ENCODE measurements at places on chromosomes 16 and 17. TPM values are rescaled to one million over a fixed set of nuclear protein-coding genes. Genes with fewer than 3 reads are reported as not detected.

GRCh38 chr17:28706471-28707338 lies 5.0 kb downstream of the PROCA1 start:
- no peak for DNase-seq

Gene TBC1D3D
- not detected for total RNA-seq

DNA sequence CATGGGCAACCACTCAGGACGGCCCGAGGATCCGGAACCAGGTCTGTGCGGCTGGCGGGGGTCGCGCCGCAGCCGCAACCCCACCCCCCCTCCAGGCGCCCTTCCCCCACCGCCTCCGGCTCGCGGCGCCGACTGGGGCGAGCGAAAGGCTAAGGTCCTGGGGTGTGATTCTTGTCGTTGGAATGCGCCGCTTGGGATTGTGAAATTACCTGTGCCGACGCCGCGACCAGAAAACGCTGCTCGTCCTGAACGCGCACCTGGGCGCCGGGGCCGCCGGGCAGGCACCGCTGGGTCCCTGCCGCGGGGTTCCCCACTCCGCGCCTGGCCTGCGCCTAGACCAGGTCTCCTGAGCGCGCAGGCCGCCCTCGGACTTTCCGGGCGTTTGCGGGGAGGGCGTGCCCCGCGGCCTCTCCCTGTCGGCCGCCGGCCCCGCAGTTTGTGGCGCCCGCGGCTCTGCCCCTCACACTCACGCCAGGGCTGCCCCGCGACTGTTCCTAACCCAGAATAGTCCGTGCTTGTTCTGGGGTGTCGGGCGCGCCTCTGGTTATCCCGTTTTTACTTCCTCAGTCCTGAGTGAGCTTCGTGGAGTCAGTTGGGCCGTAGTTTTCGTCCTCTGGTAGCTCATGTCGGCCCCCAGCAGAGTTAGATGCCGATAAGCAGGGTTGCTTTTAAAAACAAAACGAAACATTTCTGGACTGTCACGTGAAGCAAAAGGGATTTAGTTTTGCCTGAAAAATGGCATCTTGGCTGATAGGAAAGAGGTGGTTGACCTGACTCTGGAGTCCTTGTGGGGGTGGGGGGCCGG lies 147.2 kb downstream of the SPECC1 start:
- DNase-seq = no peak

DNA sequence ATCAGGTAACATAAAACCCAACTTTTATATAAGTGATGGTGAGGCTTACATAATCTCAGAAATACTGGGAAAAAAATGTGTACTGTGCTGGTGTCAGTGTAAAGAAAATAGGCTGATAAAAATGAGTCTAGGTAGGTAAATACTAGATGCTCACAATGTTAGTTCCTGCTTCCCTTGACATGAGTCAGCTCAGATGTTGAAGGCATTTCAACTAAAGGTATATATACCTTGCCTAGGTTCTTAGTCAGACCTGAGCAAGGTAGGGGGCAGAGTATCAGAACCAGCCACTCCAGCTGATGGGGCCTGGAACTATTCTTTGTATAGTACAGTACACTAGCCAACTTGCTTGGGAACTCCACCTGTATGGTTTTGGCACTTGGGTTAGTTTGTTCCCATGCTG lies 51.0 kb upstream of the CA10 start:
- no peak for DNase-seq

GRCh38 chr17:70934231-70934630 lies 764.9 kb downstream of the KCNJ2 start:
- DNase-seq = no peak

DNA sequence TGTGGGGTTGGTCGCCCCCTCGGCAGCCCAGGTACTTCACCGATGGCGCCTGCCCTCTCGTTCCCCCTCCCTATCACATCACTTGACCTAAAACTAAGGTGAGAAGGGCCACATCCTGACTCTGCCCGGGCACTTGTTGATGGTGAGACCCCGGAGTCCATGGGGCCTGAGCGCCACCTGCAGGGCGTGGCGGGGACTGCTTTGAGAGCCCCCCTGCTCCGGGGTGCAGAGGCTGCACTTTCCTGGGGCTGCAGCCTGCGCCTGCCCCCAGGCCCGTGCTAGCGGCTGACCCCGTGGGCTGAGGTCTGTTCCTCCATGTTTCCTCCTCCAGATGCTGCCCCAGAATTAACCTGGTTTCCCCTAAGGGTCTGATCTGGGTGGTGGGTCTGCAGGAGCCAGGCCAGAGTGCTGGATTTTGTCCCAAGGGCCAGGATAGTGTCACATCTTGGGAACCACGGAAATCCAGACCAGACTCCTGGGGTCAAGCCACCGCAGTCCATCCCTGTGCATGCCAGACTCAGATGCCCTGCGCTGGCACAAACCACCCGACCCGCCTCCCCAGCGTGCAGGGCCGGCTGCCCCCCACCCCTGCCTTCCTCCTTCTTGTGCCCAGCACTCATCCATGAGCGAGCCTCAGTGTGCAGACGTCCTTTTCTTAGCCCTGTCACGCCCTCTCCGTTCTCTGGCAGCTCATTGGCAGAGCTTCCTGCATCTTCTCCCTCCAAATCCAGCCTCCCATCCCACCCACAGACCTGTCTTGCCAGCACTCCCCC lies 2.7 kb downstream of the NDUFAF8 start:
- DNase-seq = no peak

DNA sequence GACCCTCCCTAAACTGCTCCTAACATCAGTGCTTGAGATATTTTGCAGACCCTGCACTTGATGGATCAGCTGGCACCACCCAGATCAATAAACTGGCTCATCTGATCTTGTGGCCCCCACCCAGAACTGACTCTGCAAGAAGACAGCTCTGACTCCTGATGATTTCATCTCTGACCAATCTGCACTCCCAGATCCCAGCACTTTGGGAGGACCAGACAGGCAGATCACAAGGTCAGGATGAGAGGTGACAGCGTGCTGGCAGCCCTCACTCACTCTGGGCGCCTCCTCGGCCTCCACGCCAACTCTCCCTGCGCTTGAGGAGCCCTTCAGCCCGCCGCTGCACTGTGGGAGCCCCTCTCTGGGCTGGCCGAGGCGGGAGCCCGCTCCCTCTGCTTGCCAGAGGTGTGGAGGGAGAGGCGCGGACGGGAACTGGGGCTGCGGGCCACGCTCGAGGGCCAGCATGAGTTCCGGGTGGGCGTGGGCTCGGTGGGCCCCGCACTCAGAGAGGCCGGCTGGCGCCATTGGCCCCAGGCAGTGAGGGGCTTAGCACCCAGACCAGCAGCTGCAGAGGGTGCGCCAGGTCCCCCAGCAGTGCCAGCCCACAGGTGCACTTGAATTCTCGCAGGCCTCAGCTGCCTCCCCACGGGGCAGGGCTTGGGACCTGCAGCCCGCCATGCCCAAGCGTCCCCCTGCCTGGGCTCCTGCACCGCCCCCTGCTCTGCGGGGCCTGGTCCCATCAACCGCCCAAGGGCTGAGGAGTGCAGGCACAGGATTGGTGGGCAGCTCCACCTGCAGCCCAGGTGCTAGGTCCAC lies 2.4 kb upstream of the C16orf54 start:
- no peak for DNase-seq

Gene TK2
- 10.6 TPM for total RNA-seq

DNA sequence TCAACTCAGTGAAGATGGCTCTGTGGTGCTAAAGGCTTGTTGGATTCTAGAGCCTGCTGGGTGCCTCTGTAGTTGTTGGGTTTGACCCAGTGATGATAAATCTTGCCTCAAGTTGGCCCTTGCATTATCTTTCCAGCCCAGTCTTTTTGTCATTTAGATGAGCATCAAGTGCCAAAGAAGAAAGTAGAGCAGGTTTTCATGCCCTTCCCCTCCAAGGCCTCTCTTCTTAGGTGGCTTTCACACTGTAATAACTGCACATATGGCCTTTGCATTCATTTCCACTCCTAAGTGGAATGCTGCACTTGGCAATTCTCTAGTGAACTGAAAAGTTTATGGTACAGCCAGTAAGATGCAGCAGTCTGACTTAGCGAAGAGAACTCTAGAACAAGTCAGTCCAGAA lies 165.1 kb downstream of the PHKB start:
- no peak for DNase-seq

- DNase-seq = no peak
These were observed 67.5 kb upstream of the TMEM132E start for GRCh38 chr17:34511931-34512330.

DNA sequence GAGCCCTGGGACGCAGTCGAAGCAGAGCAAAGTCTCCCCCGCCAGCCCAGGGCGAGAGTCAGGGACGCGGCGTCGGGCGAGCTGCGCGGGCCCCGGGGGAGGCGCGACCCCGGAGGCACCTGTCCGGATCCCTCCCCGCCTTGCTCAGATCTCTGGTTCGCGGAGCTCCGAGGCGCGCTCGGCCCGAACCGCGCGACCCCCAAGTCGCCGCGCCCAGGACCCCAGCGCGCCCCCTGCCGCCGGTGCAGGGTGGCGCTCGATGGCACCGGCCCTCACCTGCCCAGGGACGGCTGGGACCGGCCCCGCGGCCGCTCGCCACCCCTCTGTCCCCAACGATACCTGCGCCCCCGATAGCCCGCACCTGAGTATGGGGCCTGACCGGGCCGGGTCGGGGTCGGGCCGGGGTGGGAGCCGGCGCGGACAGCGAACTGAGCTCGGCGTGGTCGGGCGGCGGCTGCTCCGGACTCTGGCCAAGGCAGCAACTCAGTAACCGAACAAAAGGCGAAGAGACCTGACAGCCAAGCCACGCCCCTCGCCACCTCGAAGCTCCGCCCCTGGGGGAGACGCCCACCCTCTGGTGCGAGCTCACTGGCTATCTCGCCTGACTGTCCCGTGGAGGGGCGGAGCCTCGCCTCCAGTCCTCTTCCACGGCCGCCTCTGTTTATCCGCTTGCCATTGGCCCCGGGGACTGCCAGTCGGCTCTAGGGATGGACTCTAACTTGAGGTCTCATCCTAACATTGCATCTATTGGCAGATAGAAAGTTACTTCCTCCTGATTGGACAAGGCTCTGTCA lies at the start of gene JUP:
Gene JUP (minus strand): TSS at position 485 of the 794 bp plus-strand sequence. CDS start 14,857 bp downstream, outside the sequence.
- peak; percentile 99 for DNase-seq

Gene PRSS33
- total RNA-seq = not detected

DNA sequence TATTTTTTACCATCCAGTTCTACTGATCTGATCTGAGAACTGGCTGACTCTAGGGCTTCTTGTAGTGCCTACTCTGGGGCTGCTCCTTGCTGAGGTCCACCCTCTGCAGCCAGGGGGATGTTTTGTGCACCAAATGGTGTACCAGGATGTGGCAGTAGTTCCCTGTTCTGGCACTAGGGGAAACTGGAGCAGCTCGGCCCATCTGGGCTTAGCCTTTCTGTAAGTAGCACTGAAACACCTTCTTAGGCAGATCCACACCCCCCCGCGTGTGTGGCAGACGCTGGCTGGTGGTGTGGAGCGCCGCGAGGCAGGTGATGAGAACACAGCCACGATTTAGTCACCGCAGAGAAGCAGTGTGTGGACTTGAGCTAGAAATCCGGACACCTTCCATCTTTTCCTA lies 17.0 kb downstream of the DUSP14 start:
- no peak for DNase-seq

Gene HAS3
- 0.23 TPM for total RNA-seq

DNA sequence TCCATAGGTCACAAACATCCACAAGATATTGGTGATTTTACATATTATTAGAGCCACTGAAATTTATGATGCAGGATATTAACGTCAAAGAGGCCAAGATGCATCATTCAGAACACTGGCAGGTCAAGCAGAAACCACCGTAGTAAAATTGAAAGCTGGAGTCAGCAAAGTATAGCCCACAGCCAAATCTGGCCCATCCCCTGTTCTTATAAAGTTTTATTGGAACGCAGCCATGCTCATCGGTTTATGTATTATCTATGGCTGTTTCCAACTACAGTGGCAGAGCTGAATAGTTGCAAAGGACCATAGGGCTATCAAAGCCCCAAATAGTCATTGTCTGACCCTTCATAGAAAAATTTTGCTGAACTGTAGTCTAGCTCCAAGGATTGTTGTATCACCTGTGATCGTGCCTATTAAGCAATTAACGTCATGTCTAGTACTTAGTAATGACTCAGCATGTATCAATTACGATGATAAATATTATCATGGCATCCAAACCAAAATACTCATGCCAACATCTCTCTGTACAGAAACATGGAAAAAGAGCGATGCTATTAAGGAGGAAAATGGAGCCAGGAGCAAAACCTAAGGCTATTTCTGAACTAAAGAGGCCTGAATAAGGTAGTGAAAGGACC lies 165.6 kb downstream of the IRX3 start:
- no peak for DNase-seq

GRCh38 chr17:48586355-48587258 lies 3.4 kb downstream of the HOXB3 start:
- no peak for DNase-seq

DNA sequence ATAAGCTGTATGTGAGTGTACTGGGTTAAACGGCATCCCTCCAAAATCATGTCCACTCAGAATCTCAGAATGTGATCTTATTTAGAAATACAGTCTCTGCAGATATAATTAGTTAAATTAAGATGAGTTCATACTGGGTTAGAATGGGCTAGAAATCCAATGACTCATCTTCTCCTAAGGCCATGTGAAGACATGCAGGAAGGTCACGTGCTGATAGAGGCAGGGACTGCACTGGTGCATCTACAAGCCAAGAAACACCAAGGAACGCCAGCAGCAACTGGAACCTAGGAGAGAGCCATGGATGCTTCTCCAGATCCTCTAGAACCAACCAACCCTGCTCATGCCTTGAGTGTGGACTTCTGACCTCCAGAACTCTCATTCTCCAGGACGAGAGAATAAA lies 241.0 kb downstream of the XYLT1 start:
- no peak for DNase-seq

GRCh38 chr16:30548416-30549253 lies 9.5 kb downstream of the ZNF764 start:
- no peak for DNase-seq
